ENCODE measurements at places on chromosomes 7 and 10.

DNA sequence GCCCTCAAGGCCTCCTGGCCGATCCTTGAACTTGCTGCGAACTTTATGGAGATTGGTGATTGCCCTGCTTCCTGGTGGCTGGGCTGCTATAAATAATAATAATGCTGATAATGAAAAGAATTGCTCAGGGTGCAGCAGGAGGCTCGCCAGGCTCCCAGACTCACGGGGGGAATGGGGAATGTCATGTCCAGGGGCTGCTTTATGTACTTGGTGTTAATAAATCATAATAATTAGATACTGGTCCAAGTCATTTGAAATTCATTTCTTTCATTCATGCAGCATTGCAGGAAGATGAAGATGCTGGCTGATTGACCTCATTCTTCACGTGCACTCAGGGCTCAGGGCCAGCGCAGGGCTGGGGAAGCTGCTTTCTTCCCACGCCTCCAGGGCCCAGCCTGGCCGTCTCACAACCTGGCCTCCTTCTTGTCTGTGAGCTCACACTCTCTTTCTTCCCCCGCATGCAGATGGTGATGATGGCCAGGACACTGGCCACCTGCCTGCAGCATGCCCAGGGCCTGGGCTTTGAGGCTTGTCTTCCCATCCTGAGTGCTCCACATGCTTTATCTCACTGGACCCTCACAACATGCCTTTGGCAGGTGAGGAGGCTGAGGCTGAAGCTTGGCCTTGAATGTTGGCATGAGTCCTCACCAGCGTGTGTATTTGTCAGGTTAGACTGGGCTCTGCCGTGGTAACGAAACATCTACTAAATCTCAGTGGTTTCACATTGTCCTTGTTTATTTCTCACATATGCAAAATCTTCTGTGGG lies 138.4 kb upstream of the TNS3 start:
- no peak for DNase-seq

DNA sequence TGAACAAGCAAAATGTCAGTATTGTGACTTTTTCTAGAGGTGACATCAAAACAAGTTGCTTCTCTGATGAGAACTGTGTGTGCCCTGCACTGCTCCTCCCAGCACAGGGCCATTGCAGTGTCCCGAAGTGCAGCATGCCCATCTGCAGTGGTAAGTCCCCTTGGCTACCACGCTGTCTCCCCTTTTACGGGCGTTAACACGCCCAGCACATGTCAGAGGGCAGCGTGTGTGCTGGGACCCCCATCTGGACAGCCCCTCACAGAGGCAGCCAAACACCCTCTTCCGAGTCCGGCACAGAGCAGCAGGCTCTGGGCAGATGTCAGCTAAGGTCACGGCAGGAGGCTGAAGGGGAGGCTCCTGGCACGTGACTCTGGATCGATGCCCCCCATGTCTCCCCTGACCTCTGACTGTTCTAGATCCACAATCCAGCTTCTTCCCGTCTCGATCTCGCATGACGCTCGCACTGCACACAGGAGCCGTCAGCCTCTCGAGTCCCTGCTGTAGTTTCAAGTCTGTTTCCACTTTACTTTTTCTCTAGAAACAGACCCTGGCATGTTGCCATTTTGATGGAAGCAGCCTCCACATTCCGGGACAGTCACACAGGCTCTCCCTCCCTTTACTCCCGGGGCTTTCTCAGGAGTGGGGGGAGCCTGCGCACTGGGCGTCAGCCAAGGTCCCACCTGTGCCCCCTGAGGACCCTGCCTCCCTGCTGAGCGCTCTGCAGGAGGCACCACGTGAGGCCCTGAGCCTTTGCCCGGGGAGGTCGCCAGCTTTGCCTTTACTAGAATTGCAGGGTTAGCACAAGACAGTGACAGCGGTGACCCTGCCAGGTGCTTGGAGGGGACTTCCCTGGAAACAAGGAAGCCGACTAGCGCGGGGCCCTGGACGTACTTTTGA lies 133.8 kb downstream of the TCERG1L start:
- no peak for DNase-seq

DNA sequence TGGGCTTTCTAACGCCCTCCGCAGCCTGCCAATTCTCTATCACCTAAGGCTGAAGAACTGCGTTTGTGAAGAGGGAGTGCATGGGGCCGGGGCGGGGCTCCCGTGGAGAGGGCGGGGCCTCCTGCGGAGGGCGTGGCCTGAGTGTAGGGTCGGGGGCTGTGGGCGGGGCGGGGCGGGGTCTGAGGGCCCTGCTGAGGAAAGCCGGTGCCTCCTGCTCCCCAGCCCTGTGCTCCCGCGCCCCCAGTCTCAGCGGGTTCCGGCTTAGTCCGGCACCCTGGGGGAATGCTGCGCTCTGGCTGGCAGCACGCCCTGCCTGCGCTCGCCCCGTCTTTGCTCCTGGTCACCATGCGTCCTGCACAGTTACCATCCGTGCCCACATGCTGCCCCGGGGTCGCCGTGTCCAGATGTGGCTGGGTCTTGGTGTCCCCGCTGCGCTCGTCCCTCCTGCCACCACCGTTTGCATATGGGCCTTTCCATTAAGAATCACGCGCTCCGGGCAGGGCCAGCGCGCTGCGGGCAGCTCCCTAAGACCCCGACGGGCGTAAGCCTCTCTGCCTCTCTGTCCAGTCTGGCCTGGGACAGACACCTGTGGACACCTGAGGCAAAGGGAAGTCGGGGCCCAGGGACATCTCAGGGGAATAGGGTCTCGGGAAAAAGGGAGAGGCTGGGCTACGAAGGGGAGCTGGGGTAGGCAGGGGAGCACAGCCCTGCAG lies 144.0 kb upstream of the RET start:
- DNase-seq = no peak

DNA sequence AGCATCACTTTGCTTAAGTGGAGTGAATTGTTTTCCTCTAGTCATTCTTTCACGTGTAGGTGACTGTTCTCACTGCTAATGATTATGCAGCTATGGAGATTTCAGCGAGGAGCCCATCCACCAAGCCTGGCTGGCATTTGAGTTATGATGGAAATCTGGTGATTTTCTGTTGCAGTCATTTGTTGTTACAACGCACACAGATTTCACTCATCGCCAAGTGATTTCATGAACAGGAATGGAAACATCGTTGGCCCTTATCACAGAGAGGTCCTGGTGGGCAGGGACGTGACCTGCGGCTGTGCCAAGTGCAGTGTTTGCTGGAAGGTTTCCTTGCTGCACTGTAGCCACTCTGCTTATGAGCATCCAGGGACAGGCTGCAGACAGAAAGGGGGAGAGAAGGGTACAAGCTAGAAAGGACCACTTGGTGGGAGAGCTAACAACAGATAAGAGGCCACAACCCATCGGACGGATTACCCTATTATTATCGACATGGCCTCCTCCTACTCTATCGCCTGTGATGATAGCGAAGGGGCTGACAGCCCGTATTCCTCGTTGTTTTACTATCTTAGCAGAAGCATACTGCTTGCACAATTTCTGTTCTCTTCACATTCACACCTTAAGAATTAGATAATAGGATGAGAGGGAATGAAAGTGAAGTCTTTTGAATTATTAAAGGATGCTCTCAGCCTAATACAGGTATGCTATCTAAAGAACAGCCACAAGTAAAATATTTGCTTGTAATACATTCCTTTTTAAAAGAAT lies 99.0 kb upstream of the PITRM1 start:
- no peak for DNase-seq

- no peak for DNase-seq
These were observed 1082.9 kb downstream of the LRMDA start for GRCh38 chr10:76514321-76514720.

DNA sequence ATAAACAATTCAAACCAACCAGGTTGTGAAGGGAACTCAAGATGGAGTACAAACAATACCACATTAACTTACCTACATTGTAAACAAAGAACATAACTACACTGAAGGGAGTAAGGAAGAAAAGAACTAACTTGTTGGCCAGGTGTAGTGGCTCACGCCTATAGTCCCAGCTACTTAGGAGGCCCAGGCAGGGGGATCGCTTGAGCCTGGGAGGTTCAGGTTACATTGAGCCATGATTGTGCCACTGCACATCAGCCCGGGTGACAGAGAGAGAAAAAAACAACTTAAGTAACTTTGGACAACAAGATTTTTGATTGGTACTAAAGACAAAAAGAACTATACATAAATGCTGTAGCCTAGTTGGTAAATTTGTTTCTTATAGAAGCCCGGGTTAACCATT lies 68.8 kb downstream of the TRIL start:
- no peak for DNase-seq

DNA sequence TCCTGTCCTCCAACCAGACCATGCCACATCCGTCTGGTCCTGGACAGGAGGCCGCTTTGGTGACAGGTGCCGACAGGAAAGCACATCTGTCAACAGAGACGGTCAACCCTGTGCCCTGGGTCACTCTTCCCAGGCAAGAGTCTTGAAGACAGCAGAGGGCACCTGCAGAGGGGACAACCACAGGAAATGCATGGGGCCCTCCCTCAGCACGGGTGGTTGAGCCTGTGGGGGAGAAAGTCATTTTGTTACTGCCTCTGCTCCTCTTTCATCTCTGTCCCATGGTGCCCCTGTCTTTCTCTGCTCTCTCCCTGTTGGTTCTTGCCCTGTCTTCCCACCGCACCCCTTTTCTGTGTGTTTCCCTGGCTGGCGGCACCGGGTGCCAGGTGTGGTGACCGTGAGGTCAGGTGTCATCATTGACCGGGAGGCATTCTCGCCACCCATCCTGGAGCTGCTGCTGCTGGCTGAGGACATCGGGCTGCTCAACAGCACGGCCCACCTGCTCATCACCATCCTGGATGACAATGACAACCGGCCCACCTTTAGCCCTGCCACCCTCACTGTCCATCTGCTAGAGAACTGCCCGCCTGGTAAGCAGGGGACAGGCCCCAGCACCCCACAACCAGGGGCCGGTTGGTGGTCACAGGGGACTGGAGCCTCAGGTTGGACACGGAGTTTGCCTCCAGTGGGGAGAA lies 17.6 kb upstream of the VSIR start:
- DNase-seq = no peak

GRCh38 chr10:96720422-96721206 lies at the start of gene PIK3AP1:
PIK3AP1 (minus strand) TSS chr10:96720514; CDS start chr10:96720394, 120 bp downstream.
- no peak for DNase-seq

DNA sequence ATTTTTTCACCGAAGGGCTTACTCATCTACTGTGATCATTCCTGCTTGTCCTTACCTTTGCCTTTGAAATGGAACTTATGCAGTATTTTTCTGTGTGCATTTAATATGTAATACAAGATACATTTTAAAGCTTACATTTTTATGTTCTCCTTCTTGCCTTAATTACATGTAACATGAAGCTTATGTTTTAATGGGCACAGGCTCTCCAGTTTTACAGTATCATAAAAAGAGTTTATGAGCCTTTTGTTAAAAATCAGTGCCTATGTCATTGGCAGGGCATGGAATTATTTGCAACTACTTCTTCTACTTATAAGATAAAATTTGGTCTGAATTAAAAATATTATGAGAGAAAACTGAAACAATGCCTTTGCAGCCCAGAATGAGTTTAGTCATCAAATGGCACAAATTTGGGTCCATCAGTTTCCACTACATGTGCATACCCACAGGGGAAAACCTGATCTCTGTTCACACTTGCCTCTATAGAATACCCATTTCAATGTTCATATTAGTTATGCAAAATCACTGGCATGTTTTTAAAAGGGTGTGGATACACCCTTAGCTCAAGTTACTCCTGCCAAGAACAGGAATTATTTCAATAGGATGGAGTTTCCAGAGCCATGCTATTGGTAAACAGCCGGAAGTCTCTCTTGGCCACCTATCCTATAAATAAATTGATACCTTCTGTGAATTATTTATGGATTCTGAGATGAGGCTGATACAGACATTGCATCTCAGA lies 27.9 kb upstream of the WNT16 start:
- DNase-seq = peak; percentile 41

GRCh38 chr7:23912065-23912464 lies 202.0 kb downstream of the STK31 start:
- peak; percentile 81 for DNase-seq

GRCh38 chr10:17240096-17240495 lies 12.1 kb downstream of the VIM start:
- no peak for DNase-seq

Measured in bronchial epithelial cell (primary cell).